Activated naive CD8-positive, alpha-beta T cell treated with anti-CD3 and anti-CD28 coated beads for 36 hours (primary cell): ENCODE measurements at places on chromosomes 5 and 9. TPM values are rescaled to one million over a fixed set of nuclear protein-coding genes. Genes with fewer than 3 reads are reported as not detected.
A peak's percentile ranks its signal among the peaks of the same experiment; 100 is the strongest.

Gene ZBTB26
- total RNA-seq = 5.8 TPM

Gene OR2V2
- not detected for total RNA-seq

Gene HAVCR1
- 0.22 TPM for total RNA-seq

- no peak for DNase-seq
These were observed 188.0 kb upstream of the PIK3R1 start for GRCh38 chr5:68027519-68027918.

- no peak for DNase-seq
These were observed 8.4 kb downstream of the SREK1IP1 start for GRCh38 chr5:64759960-64760660.

- peak; percentile 23 for DNase-seq
These were observed 33.5 kb downstream of the PDGFRB start for GRCh38 chr5:150122158-150122510.

DNA sequence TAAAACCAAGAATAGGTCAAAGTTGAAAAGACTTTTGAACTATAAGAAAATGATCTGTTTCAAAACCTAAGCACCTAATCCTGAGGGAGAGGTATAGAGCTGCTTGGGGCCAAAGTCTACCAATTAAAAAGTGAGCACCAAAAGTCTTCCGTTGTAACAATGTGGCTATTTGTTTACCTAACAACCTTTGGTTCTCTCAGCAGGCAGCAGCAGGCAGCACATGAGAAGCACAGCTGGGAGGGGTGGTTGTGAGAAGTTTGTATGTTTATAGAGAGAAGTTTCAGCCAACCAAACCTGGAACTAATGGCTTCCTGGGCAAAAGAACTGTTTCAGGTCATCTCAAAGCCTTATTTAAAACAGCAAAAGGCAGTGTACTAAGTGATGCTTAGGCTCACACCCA lies 59.8 kb upstream of the TBC1D9B start:
- no peak for DNase-seq

- no peak for DNase-seq
These were observed 33.5 kb downstream of the MTMR12 start for GRCh38 chr5:32279223-32279622.

DNA sequence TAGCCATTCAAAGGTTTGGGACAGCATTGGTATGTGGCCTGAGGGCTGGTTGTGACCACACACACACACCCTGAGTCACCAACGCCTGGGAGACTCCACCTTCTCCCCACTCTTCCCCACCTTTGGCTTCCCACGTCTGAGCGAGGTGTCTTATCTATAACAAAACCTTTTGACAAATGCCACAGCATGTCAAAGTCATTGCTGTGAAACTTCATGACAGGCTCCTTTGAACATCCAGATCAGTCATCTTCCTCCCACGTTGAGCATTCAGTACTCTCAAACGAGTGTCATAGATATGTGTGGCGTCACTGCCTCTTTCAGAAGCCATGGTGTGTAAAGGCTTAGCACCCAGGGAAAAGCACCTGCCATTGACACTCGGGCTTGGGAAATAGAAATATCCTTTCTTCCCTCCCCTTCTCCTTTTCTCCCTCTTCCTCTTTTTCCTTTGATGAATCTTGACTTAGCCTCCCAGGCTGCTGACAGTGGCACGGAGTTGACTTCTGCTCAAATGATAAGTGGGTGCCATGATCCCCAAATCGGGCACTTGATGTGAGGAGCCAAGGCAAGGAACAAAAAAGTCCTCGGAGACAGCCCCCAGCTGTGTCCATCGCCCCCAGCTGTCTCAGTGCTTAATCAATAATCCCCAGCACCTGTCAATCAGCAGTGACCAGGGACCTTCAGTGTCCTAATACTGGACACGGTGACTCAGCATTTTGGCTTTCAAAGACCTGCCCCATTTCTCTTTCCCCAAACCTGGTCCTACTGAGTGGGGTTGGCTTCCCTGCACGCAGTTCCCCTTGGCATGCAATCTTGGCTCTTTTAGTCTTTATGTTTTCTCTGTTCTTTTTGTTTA lies 114.8 kb downstream of the FGF18 start:
- no peak for DNase-seq
